ENCODE measurements at places on chromosomes 2 and 18.

GRCh38 chr2:152054593-152054992 lies 44.3 kb downstream of the CACNB4 start:
- DNase-seq: no peak

GRCh38 chr18:51069885-51070284 lies 39.9 kb downstream of the SMAD4 start:
- DNase-seq: no peak

DNA sequence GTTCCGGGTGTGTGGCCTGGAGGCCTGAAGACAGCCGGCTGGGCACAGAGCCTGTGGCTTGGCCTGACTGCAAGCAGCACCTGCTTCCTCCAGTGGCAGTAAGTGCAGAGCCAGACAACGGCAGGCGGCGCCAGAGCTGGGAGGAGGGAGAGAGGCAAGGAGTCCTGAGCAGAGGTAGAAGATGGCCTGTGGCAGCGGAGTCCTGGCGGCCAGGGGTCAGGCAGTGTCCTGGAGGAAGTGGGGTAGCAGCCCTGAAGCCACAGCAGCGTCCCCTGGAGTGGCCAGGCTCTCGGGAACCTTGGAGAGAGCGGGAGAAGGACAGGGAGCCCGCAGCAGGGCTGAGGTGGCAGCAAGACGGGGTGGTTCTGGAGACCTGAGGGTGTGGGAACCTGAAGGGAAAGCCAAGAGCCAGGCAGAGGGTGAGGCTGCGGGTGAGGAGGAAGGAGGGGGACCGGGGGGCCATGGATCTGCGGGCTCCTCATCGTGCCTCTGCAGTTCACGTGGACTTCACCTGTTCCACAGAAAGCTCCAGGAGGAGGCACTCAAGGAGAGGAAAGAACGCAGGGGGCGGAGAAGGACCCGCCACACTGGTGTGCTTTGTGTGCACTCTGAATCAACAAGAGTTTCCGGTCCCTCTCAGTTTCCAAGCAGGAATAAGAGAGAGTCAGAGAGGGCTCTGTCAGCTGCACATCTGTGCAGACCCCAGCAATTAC lies 85.9 kb downstream of the USP40 start:
- DNase-seq: no peak

DNA sequence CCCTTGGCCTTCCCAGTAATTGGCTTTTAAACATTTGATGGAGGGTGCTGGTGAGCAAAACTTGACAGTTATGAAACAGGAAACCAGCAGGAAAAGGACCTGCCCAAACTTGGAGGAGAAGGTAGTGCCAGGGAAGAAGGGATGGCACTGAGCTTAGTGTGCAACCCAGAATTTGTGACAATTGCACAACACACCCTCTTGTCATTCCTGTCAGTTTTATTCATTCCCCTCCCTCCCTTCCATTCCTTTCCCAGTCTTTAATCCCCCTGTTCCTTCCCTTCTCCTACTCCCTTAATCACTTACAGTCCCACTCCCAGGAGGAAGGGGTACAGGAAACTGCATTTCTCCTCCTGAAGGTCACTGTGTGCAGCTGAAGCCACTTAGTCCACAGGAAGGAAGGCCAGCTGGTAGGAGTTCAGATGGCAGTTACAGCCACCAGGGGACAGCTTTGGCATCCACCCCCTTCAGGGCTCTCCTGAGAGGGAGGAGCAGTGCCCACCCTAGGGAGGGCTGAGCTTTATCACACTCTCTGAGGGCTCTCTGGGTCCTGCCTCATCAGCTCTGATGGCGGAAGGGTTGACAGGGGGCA lies 24.0 kb upstream of the SIGLEC15 start:
- no peak for DNase-seq

GRCh38 chr2:45344502-45344901 lies 266.6 kb downstream of the SRBD1 start:
- no peak for DNase-seq

DNA sequence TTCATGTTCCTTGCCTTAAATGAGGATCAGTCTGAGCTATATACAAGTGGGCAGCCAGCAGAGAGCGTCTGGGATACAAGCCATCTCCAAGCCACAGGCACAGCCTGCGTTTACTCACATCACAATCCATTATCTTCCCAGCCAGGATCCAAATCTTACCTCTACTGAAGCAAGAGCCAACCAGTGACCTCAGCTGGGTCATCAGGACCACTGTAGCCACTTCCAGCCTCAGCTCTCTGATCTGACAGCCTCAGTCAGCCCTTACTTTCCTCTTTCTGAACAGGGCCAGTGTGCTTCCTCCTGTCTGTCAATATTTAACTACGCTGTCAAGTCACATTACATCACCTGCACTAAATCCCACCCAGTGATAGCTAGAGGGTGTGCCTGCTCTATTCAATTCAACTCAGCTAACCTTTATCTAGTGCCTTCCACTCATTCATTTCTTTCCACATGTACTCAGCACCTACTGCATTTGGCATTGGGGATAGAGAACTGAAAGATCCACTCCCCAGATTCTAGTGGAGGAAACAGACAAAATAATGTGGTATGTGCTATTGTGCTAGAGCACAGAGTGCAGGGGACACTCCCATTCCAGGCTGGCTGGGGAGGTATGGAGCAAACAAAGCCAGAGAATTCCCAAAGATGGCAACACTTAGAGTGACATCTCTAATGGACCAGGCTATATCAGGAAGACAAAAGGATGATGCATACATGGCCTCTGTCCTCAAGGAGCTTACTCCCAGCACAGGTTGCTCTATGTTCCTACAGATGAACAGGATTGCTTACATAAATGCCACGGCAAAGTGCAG lies 146.5 kb downstream of the NCKAP5 start:
- no peak for DNase-seq

DNA sequence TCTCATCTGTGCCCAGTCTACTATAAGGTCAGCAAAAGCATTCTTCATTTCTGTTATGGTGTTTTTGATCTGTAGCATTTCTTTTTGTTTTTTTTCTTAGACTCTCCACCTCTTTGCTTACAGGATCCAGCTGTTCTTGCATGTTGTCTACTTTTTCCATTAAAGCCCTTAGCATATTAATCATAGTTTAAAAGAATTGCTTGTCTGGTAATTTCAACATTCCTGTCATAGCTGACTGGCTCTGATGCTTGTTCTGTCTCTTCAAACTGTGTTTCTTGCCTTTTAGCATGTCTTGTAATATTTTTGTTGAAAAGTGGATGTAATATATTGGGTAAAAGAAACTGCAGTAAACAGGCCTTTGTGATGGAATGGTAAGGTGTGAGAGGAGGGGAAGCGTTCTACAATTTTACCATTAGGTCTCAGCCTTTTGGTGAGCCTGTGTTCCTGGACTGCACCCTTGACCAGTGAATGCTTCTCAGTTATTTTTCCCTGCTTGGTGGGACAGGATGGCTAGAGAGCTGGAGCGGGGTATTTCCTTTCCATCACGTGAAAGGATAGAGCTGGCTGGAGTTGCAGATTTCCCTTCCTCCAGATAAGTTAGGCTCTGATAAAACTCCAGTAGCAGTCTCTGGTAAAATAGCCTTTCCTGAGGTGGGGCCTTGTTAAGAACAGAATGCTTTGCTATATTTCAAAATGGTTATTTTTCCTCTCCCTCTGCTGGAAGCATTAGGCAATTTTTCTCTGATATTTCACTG lies 65.4 kb downstream of the PLA2R1 start:
- no peak for DNase-seq

DNA sequence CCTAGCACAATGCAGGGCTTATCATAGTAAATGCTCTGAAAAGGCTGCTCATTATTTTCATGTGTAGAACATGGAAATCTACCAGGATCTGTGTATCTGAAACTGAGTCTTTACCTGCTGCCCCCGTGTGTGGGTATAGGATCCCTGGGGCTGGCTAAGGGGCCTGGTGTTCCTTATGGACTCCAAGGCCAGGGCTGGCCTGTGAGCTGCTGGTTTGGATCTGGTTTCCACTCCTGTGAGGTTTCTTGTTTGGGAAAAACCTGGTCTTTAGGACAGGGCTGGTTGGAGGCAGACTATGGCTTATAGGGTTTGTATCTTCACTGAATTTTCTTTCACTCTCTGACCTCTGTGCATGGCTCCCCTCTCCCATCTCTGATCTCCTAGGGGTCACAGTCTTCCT lies 80.8 kb downstream of the DYSF start:
- no peak for DNase-seq

DNA sequence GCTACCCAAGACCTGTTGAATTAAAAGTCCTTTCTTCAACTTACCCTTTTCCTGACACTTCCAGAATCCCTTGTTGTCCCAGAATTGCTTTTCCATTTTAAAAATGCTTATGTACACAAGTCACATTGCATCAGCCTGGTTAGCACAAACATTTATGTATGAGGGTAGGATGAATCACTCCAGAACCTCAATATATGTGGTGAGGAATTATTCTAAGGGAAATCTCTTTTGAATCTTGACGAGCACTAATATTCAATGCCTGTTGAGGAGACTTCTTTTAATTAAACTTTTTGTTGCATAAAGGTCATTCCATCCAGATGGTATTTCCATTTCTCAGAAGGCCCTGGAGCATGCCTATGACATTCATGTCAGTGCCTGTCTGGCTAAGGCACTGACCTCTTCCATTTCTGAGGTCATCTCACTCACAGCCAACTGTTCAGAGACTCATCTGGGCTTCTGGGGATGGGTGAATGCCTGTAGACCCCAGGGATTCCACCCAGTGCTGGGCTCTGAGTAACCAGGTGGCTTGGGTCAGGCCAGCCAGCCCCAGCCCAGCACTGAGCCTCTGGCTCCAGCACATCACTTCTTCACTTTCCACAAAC lies 28.2 kb downstream of the ACMSD start:
- no peak for DNase-seq

DNA sequence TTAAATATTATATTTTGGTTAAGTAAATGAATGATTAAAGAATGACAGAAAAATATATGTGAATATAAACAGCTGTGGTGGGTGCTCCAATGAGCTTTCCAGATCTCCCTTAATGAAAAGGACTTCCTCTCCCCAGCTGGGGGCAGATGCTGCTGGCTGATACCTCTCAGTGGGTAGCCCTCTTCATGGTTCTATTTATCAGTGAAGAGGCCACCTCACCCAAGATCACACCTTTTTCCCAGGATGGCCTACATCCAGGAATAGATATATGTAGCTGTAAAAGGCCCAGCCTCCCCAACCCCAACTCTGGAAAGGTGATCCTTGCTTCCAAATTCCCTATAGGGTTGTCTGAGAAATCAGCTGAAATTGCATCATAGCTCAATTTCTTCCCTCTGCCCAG lies 135.2 kb upstream of the ACVR2A start:
- no peak for DNase-seq

DNA sequence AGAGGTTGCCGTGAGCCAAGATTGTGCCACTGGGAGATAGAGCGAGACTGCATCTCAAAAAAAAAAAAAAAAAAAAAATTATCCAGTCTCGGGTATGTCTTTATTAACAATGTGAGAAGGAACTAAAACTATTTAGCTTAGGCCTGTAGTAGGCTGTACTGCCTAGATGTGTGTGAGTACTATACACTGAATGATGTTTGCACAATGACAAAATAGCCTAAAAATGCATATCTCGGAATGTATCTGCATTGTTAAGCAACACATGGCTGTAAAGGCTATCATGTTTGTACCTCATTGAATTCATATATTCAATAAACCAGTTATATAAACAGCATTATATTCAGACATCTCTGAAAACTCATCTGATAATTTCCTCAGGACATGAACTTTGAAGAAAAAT lies 191.2 kb upstream of the SESTD1 start:
- no peak for DNase-seq

DNA sequence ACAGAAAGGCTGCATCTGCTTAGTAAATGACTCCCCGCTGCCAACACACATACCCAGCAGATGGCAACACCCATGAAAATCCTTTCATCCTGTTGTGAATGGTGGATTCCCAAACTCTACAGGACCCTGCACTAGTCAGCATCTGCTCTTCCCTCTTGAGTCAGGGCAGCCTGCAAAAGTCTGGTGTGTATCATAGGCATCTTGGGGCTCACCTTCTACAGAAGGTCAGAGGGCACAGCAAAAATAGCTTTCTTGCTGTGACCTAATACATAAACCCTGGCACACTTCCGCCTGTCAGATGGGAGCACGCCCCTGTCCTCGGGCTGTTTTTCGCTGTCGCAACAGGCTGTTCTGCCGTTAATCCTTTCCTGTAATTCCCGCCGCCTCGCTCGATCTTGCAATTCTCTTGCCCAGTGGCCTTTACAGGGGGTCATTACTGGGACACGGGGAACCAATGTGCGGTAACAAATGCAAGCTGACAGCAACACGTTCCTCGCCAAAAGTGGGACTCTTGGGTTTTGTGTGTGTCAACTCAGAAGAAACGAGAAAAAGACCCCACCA lies 19.9 kb upstream of the SCYGR1 start:
- no peak for DNase-seq

DNA sequence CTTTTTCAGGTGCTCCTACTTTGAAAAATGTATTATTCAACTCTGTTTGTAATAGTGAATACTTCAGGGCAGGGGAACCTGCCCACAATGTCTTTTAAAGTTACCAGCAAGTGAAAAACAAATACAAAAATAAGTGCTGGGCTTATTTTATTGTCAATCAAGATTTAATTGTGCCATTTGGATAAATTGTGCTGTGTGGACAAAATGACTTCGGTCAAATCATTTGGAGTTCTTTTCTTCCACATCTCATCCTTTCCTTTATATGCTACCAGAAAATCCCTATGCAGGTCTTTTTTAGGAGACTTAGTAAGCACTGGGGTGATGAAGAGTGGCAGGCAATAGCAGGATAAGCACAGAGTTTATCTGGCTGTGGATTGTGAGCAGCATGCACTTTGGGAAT lies 63.9 kb downstream of the NYAP2 start:
- DNase-seq: no peak
